ENCODE measurements at places on chromosomes 6 and 20.
A peak's percentile ranks its signal among the peaks of the same experiment; 100 is the strongest.

GRCh38 chr6:105482227-105482844, 79.5 kb upstream of the PREP start:
- DNase-seq, result no peak

- DNase-seq, result no peak
Measured at GRCh38 chr20:23231561-23232218, 118.9 kb upstream of the NXT1 start.

DNA sequence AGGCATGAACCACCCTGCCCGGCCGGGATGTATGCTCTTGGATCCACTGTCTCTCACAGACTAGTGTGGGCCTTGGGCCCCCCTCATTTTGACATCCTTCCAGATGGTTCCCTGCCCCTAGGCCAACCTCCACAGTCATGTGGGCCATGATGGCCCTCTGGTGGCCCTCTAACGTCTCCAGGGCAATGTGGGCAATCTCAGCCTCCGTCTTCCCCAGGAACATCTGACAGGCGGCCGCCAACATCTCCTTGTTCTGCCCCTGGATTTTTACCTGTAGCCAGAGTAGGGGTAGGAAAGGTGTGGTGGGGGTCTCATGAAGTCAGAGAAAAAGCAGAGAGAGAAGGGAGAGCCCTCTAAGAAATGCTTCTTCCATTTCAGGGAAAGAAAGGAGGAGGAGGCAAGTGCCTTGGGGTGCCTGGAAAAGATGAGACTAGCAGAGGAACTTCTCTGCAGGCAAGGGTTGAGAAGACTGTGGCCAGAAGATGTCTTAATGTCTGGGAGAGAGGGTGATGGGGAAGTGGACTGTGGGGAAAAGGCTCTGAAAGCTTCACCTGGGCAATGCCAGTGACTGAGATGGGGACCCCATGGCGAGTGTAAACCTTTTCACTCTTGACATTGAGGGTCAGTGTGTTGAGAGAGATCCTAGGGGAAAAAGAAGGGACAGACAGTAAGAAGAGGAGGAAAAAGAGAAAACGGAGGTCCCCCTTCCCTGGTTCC, 1.3 kb downstream of the FLOT1 start:
- DNase-seq, result no peak

DNA sequence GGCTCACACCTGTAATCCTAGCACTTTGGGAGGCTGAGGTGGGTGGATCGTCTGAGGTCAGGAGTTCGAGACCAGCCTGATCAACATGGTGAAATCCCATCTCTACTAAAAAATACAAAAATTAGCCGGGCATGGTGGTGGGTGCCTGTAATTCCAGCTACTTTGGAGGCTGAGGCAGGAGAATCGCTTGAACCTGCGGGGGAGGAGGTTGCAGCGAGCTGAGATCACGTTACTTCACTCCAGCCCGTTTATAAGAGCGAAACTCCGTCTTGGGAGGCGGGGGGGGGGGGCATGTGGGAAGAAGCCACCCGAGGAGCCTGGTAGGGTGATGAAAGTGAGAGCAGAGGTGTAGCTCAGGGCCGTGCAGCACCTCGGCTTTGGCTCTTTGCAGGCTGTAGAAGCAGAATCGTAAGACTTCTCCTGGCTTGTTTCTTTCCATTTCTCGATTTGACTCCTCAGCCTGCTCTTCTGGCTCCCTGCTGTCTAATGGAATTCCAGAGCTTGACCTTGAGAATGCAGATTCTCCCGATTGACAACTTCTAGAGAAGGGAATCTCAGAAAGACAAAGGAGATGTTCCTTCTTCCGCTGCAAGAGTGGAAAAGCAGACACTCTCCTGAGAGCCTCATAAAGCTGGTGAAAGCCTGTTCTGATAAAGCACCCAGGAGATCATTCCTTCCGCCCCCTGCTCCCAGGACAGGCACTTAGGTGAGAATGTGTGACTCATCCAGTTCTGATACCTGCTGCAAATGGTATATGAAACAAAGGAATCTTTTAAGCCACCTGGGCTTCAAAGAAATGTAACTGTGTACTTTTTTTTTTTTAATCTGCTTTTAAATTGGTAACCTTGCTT, 26.0 kb upstream of the PPP1R16B start:
- DNase-seq, result no peak

- no peak for DNase-seq
Measured at GRCh38 chr20:57757767-57758166, 48.0 kb upstream of the PMEPA1 start.

DNA sequence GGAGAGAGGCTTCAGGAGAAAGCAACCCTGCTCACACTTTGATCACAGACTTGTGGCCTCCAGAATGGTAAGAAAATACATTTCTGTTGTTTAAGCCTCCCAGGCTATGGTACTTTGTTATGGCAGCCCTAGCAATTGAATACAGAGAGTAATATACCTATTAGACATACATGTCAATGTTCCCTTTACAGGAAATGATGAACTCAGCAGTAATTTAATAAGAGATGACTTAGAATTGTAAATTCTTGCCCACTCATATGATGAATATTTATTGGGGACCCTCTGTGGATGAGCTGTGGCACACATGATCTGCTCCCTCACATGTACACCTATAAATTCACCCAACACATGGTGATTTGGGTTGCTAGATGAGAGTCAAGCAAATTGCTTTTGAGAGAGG, 20.4 kb upstream of the FOXA2 start:
- no peak for DNase-seq

GRCh38 chr6:52399511-52400312, 20.4 kb upstream of the EFHC1 start:
- peak; percentile 42 for DNase-seq

DNA sequence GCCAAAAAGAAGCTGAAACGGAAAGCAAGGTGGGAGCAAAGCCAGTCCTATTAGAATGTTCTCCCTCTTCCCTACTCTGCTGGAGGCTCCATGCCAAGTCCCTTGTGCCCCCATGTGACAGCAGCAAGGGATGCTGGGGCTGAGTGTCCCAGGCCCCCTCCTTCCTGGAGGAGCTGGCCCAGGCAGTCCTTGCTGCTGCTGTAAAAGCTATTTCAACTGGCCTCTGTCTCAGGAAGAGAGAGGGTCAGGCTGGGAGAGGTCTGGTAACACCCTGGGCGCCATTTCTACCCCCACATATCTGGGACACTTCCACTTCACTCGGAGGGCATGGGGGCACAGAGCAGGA, 25.0 kb downstream of the TTBK1 start:
- no peak for DNase-seq

GRCh38 chr6:63447134-63447533, 125.1 kb upstream of the LOC128125822 start:
- no peak for DNase-seq

GRCh38 chr6:63882208-63882607, 246.6 kb downstream of the PHF3 start:
- DNase-seq, result no peak

- DNase-seq, result no peak
Measured at GRCh38 chr6:154650351-154650750, 82.9 kb upstream of the SCAF8 start.

DNA sequence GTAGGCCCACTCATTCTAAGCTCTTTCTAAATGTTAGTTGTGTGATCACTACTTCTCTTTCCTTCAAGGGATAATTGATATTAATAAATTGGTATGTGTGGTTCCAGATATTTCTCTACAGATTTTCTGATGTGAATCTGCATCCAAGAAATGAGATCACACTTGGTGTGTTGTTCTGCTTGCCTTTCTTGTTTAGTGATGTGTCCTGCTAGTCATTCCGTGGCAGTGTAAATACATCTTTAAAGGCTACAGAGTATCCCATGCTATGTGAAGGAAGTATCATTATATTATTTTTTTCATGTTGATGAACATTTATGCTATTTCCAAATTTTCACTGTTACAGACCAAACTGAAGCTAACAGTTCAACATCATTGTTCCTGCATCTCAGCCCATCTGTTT, 13.2 kb downstream of the CDH26 start:
- DNase-seq, result no peak

DNA sequence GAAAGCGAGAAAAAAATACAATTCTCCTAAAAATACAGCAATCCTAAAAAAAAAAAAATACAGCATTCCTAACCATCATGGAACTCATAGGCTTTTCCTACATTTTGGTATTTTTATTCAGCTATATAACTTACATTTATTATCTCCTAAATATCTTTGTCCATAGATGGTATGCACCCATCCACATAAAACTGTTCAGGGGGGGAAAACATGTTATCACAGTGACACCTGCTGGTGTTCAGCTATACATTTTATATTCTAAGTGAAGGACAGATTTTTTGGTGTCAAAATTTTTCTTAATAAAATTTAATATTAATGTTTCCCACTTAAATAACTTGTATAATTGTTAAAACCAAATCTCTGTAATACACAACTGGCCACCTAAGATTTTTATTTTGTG, 58.0 kb downstream of the BLOC1S5 start:
- no peak for DNase-seq

- no peak for DNase-seq
Measured at GRCh38 chr6:160791981-160792418, 90.0 kb downstream of the PLG start.

GRCh38 chr6:195861-196360, 96.4 kb upstream of the DUSP22 start:
- peak; percentile 47 for DNase-seq

GRCh38 chr6:39389484-39389767, 66.9 kb upstream of the KCNK16 start:
- no peak for DNase-seq

GRCh38 chr6:15823838-15824414, 161.1 kb upstream of the DTNBP1 start:
- no peak for DNase-seq

GRCh38 chr6:114432400-114432799, 89.6 kb upstream of the HS3ST5 start:
- no peak for DNase-seq

DNA sequence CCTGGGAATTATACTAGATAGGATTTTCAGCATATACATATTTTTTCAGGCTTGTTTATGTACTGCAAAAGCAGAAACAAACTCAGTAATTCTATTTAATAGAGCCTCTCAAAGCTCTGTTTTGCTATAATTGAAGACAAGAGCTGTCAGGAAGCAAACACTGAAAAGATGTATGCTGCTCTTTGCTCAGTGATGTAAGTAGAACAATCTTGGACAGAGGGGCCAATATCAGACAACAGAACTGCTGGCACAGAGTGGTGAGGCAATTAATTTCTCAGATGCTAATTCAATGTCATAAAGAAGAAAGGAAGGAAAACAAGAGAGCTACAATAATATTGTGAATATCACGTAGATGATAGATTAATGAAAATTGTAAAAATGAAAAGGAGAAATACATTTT, 663.3 kb upstream of the ADGRB3 start:
- no peak for DNase-seq

GRCh38 chr6:64013011-64013410, 377.4 kb downstream of the PHF3 start:
- no peak for DNase-seq

GRCh38 chr6:154872542-154873114, 122.5 kb upstream of the TIAM2 start:
- no peak for DNase-seq

DNA sequence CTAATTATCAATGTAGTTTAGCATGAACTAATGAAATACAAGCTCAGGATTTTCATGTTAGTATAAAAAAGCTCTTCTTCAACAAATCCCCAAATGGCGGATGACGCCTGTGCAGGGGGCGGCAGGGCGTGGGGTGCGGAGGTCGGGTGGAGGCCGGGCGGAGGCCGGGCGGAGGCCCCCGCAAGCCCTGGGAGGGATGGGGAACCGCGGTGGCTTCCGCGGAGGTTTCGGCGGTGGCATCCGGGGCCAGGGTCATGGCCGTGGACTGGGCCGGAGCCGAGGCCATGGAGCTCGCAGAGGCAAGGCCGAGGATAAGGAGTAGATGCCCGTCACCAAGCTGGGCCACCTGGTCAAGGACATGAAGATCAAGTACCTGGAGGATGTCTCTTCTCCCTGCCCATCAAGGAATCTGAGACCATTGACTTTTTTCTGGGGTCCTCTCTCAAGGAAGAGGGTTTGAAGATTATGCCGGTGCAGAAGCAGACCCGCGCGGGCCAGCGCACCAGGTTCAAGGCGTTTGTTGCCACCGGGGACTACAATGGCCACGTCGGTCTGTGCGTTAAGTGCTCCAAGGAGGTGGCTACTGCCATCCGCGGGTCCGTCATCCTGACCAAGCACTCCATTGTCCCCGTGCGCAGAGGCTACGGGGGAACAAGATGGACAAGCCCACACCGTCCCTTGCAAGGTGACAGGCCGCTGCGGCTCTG, 10.4 kb upstream of the EIF2S2 start:
- DNase-seq, result no peak

GRCh38 chr6:122712448-122713137, 66.9 kb upstream of the FABP7 start:
- DNase-seq, result no peak

GRCh38 chr6:36967757-36968156, 13.2 kb downstream of the PI16 start:
- no peak for DNase-seq

- DNase-seq, result no peak
Measured at GRCh38 chr6:115945812-115946211, 114.9 kb downstream of the FRK start.

DNA sequence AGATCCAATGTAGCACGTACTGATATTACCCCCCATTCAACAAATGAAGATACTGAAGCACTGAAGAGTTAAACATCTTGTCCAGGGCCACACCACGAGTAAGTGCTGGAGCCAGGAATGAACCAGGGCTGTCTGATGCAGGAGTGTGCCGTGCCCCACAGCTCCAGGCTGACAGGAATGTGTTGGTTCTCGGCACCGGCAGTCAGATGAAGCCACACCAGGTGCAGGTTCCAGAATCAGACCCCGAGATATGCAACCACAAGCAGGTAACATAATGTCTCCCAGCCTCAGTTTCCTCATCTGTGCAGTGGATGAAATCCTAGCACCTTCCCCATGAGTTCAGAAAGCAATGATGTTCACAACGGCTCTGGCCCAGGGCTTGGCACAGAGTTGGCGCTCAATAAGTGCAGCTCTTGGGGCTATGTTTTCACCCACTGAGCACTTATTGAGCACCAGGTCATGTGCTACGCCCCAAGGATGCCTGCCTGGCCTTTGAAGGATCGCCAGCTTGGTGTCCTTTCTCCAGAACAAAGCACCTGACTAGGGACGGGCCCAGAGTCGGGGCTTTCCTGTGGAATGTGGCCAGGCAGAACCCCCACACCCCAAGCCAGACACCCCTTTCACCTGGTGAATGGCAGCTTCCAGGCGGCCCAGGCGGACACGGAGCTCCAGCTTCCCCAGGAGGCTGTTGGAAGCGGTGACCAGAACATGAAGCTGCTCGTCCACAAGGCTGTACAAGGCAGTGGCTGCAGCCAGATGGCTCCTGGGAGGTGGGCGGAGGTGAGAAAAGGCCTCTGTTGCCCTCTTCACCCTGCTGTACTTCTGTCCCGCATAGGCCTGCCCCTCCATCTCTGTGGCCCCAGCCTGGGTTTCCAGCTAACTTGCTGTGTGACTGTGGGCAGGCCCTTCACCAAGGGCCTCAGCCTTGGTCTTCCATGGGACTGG, 41.3 kb downstream of the KIAA1755 start:
- DNase-seq, result no peak

DNA sequence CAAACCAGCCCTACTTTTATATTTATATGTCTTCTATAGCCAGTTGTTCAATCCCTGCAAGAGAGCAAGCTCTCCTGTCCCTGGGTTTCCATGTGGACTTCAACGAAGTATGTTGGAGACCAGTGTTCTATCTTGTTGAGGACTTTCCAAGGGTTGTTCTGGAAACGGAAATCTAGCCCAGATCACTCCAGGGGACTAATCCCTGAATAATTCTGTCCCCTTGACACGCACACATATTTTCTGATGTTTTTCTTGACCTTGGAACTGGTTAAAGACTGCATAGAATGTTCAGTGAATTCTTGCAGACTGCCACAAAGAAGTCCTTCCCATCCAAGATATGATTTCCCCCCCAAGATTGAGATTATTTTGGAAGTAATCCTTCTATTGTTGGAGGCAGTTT, 9.5 kb upstream of the MYLK2 start:
- DNase-seq, result no peak

GRCh38 chr6:169362501-169363121, 109.0 kb upstream of the THBS2 start:
- no peak for DNase-seq

Data from central memory CD4-positive, alpha-beta T cell (primary cell).